HCT116 (cell line): ENCODE measurements at places on chromosomes 3 and 15. TPM values are rescaled to one million over a fixed set of nuclear protein-coding genes. Genes with fewer than 3 reads are reported as not detected.

Gene KBTBD13
- total RNA-seq: not detected

Gene PSMA4
- 294 TPM for total RNA-seq

DNA sequence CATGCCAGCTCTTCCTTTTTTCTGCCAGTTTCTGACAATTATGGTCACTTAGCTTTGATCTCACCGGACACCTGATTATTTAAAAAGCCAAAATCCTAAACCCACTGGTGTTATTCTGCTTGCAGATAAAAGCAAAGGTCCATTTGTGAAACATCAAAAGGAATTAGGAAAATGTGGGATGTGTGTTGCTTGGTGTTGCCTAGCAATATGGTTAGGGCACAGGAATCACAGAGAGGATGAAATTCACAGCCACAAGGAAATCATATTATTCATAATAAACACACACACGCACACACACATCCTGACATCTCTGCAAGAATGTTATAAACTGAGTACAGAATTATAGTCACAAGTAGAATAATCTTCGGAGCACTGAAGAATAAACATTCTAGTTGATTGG is 89.3 kb upstream of the BHLHE40 start:
- H3K27me3 ChIP-seq: no peaks in the 10 kb centered on the region
- no peaks in the 10 kb centered on the region for H3K36me3 ChIP-seq
- no peak for DNase-seq
- no peak overlapping the region for H3K27ac ChIP-seq
- no peaks in the 10 kb centered on the region for H3K4me1 ChIP-seq
- no peak overlapping the region for H3K4me3 ChIP-seq

DNA sequence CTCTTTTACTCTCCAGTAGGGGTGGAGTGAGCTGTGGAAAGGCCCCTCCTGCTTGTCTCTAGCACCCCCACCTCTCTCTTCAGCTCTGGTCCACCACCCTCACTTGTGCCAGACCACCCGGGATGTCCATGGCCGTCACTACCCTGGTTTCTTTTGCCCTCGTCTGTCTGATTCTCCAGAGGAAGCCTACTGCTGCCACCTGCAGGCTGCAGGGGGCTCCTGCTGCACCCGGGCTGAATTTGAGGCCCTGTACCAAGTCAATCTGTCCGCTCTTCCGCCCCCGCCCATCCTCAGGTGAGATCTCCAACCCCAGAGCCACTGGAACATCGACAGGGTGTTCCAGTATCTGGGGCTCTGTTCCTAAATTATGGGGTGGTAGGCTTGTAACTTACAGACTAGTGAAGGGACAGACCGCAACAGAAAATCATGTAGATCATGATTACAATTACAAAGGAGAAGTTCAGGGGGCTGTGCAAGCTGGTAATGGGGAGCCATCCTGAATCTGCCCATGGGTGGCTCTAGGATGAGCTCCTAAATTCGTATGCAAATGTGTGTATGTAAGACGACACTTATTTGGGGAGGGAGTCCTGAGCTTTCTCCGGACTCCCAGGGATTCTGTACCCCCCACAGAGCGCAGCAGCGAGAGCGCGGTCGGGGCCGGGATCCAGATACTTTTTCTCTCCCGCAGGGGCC is 683 bp upstream of the UNC45A start:
- H3K27me3 ChIP-seq: no peaks in the 10 kb centered on the region
- peaks cover 9% of the 10 kb centered on the region; the same call in 1 of the 2 replicates for H3K36me3 ChIP-seq
- peak overlapping the region; percentile 96 for H3K4me3 ChIP-seq
- DNase-seq: peak; percentile 77
- peaks cover 47% of the 10 kb centered on the region for H3K4me1 ChIP-seq
